ENCODE measurements at places on chromosomes 5 and 9.

- DNase-seq, result no peak
Observed at GRCh38 chr5:151686674-151687407, at the start of gene SPARC. Gene SPARC (minus strand): TSS chr5:151686915. CDS start chr5:151676188, 10,727 bp downstream.

DNA sequence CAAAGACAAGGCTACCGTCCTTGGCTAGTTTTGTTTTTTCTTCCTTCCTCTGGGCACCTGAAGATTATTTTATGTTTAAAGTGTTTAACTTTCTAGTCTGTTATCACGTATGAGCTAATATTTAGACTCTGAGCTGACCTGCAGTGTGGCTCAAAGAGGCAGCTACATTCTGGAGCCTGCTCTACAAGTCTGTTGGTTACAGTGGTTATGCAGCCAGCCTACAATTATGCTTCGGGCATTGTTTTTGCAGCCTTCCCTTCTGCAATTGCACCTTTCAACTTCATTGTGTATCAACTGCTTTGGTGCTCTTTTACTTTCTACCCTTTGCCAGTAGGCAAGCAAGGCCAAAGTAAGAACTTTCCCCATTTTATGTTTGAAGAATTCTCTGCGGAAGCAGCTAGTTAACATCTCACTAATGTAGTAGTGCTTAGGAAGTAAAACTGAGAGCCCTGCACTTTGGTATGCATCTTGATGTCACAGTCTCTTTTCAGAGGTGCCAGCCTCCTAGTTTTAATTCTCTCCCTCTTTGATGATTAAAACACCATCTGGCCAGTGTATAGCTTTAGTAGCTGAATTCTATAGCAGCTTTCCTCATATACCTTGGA lies 322.1 kb downstream of the FAM170A start:
- no peak for DNase-seq

DNA sequence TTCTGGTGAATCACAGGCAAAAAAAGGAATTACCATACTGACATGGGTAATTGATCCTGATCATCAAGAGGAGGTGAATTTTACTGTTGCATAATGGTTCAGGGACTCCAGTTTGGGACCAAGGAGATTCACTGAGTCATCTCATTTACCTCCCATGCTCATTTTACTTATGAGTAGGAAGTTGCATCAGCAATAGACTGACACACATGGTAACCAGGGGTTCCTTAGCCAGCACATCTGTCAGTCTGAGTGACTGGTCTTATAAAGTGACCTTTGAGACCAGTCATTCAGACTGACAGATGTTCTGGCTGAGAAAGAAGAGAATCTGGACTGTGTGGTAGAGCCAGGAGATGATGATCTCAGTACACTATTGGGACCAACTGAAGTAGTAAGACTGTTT lies 384.6 kb upstream of the CD180 start:
- DNase-seq, result no peak

GRCh38 chr5:30063503-30063902 lies 1130.0 kb upstream of the CDH6 start:
- no peak for DNase-seq

DNA sequence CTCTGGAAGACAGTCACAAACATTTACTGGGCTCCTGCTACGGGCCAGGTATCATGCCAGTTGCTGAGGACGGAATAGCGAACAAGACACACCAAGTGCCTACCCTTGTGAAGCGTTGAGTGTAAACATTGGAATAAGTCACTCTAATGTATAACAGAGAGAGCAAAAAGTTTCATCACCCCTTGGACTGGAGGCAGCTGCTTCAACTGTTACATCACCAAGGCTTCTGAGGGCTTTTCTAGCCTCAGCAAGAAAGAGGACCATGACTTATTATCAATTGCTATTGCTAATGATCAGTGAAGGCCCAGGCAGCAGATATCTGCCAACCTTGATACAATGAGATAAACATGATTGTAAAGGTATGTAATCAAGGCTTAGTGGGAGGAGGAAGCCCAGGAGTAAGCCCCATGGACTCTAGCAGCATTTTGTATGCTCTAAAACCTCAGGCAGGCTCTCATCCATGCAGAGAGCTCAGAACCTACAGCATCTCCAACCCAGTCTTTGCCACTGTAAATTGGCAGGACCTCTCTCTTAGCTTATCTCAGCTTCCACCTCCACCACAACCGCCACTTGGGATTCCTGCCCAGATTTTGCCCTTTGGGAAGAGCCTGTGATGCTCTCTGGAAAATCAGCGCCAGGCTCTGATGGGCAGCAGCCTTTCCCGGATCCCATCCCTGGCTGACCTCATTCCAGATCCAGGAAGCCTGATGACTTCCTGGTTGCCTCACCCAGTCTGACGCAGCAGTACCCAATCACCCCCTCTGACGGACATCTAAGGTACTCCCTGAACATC lies 54.5 kb downstream of the ADAM19 start:
- DNase-seq, result no peak

- no peak for DNase-seq
Observed at GRCh38 chr5:109532773-109533364, 123.1 kb upstream of the PJA2 start.

GRCh38 chr5:107467137-107467932 lies 203.4 kb downstream of the EFNA5 start:
- DNase-seq, result no peak

- DNase-seq, result no peak
Observed at GRCh38 chr9:79591458-79591857, 19.7 kb downstream of the TLE4 start.

DNA sequence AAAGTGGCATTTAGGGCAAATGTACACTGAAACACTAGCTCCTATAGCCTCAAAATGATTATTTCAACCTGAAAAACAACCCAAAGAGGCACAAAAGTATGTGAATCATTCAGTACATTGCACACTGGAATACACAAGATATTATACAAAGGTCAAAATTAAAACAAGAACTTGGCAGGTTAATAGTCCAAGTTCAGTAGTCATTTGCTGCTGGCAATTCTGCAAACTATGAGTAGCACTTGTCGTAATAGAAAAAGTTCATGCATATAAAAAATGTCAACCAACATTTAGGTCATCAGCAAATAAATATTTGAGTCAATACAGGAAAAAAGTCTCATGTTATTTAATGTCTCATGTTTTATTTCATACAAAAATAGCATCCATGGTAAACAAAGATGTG lies 98.7 kb downstream of the LPAR1 start:
- DNase-seq, result no peak

- no peak for DNase-seq
Observed at GRCh38 chr9:134914501-134914834, 3.2 kb downstream of the FCN1 start.

GRCh38 chr5:1636981-1637638 lies 113.3 kb upstream of the LPCAT1 start:
- DNase-seq, result no peak

DNA sequence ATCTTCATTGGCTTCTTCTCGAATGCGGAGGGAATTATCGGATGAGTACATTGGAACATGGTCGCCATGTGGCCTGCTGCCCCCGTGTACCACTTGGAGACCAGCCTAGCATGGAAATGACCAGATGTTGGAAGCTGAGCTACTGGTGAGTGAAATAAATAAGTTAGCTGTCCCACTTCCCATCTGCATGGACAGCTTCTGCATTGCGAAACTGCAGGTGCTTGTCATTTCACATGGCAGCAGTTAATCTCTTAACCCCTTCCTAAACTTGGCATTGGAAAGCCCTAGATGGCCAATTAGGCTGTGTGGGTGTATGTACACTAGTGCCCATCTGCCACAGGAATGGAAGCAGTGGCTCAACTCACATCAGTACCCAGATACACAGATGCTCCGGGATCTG lies 246.6 kb upstream of the IL12B start:
- DNase-seq, result no peak

GRCh38 chr9:112971415-112971814 lies 40.6 kb downstream of the ZNF883 start:
- no peak for DNase-seq

GRCh38 chr9:107755246-107755645 lies 265.7 kb upstream of the KLF4 start:
- no peak for DNase-seq

DNA sequence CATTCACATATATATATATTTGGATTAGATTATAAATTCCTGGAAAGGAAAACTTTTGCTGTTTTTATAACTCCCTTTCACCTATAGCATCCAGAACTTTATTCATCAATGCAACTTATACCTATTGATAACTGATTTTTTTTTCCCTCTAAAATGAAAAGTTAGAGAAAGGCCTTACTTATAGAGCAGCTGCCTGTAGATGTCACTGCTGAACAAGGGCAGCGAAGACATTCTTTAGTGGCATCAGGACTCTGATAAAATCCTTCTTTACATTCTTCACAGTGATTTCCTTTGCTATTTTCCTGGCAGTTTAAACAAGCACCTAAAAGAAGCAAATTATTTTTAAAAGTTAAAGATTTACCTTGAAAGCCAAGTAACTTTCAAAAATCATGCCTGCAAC lies 32.3 kb upstream of the CDK5RAP2 start:
- no peak for DNase-seq

DNA sequence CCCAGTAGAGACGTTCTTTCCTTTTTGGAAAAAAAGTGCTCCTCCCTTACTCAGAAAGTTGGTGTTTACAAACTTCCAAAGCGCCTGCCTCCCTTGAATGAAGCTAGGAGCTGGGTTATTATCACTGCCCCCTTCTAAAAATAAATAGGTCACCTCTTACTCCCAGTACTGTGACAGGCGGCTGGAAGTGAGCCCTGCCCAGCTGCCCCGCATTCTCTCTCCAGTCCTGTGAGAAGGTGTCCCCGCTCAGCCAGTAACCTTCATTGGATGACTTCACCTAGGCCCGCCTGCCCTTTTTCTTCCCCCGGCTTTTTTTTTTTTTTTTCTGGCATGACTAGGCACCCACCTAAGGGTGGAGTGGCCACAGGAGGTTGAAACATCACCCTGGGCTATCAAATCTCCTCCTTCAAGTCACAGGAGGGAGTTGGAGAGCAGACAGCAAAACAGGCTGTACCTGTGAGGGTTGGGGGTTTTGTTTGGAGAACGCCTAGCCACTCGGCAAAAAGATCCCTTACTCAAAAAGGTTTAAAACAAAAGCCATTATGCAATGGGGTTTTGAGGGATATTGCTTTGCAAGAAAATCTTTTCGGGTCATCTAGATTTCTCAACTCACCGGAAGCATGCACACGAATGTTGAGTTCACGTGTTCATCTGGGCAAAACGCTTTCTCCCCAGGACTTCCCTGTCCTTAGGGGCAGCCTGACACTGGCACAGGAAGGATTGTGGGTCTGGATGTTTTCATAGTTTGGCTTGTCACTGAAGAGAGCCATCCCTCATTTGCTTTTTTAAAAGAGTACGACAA lies 43.3 kb upstream of the ZNF622 start:
- DNase-seq, result no peak

GRCh38 chr5:2758632-2759031 lies 7.2 kb upstream of the IRX2 start:
- DNase-seq, result no peak

GRCh38 chr5:119470105-119470763 lies 17.9 kb downstream of the HSD17B4 start:
- no peak for DNase-seq

DNA sequence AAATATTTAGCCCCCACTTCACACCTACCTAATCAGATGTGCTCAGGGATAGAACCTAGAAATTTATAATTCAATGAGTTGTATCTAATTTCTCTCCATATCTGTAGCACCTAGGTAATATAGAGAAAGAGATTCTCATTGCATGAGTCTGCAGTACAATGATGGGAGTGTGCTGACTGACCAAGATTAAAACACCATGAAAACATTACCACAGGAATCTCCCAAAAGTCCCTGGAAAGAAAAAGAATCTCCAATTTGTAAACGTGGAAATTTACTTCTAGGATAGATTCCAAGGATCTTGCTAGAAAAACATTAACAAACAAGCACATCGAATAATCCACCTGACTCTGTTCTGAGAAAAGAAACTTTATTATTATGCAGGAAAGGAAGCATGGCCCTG lies 45.0 kb upstream of the DMRTA1 start:
- DNase-seq, result no peak

DNA sequence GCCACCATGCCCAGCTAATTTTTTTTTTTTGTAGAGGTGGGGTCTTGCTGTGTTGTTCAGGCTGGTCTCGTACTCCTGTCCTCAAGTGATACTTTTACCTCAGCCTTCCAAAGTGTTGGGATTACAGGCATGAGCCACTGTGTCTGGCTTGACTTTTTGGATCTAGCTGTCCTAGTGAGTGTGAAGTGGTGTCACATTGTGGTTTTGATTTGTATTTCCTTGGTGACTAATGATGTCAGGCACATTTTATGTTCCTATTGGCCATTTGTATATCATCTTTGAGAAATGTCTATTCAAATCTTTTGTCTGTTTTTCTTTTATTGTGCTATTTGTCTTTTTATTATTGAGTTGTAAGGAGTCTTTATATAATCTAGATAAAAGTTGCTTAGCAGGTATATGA lies 53.5 kb upstream of the MCCC2 start:
- DNase-seq, result no peak

- DNase-seq, result no peak
Observed at GRCh38 chr9:77514886-77515711, 133.0 kb downstream of the GNA14 start.

- no peak for DNase-seq
Observed at GRCh38 chr5:148135091-148136048, 33.0 kb upstream of the SPINK14 start.

DNA sequence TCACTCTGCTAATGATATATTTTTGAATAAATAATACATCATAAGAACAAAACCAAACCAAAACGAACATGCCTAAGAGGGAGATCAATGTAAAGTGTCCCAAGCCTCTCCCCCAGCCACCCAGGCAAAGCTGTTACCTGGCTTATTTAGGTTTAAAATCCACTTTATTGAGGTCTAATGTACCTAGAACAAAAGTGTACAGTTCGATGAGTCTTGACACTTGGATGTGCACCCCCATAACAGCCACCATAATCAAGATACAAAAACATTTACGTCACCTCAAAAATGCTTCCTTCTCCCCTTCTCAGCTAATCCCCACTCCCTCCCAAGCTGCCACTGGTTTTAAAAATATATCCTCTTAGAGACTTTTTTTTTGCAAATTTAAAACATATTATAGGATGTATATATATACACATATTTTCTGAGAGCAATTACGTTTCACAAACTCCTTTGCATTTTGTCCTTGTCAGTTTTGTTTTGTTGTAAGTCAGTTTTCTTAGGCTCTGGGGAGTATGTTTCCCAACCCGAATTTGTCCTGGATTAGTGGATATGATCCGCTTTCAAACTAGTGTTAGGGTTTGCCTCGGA lies 8.3 kb upstream of the NKX2-5 start:
- no peak for DNase-seq

- no peak for DNase-seq
Observed at GRCh38 chr9:19554529-19554928, 145.7 kb downstream of the ACER2 start.

GRCh38 chr9:32930486-32930885 lies 70.9 kb downstream of the APTX start:
- no peak for DNase-seq

- DNase-seq, result no peak
Observed at GRCh38 chr5:33309536-33310345, 131.0 kb upstream of the TARS1 start.
